Kidney glomerular epithelial cell (primary cell): ENCODE measurements at places on chromosomes 11 and 22.

DNA sequence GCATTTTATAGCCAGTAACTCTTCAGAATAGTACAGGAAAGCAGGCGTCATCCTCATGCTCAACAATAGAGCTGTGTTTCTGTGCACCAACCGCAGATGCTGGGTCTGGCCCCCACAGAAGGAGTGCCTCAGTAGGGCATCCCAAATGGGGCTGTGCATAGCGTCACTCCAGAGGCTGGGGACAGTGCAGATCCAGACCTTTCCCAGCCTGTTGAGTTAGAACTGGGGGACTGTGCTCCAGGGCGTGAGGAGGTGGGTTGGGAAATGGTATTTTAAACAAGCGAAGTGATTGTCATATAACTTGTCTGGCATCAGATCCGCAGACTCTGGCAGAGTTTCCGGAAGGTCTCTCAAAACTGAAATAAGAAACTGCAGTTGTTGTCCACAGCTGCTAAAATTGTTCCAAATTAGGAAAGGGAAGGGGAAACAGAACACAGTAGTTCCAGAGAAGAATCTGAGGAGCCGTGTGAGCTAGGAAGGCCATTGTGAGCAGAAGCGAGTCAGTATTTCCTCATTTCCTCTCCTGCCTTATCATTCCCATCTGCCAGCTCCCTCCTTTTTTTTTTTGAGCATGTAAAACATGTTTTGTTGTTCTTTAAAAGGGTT, 52.2 kb downstream of the JAM3 start:
- no peak for DNase-seq

- no peak for DNase-seq
Observed at GRCh38 chr11:128735935-128736605, 42.2 kb downstream of the FLI1 start.

- DNase-seq = no peak
Observed at GRCh38 chr22:46143491-46144147, 6.7 kb upstream of the PPARA start.

GRCh38 chr22:22748297-22748743, 103.9 kb downstream of the GGTLC2 start:
- DNase-seq = peak; percentile 19

- DNase-seq = peak; percentile 82
Observed at GRCh38 chr11:86244063-86244521, 461 bp upstream of the EED start.

DNA sequence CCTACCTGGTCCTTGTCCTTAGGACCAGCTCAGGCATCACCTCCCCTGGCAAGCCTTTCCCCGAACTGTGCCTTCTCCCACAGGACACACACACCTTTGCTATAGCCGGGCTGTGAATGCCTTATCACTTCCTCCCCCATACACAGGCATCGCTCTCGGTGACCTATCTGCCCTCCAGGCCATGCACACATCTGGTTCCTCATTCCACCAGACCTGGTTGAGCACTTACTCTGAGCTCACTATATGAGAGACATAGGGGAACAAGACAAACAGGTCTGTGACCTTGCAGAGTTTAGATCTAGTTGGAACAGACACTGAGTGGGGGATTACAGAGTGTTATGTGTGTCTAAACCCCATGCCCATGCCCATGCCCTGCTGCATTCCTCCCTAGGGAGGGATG, 3.1 kb upstream of the BCR start:
- no peak for DNase-seq

- DNase-seq = no peak
Observed at GRCh38 chr22:30158277-30158676, 78.0 kb downstream of the HORMAD2 start.

GRCh38 chr11:74877132-74877531, 71.8 kb downstream of the XRRA1 start:
- no peak for DNase-seq

DNA sequence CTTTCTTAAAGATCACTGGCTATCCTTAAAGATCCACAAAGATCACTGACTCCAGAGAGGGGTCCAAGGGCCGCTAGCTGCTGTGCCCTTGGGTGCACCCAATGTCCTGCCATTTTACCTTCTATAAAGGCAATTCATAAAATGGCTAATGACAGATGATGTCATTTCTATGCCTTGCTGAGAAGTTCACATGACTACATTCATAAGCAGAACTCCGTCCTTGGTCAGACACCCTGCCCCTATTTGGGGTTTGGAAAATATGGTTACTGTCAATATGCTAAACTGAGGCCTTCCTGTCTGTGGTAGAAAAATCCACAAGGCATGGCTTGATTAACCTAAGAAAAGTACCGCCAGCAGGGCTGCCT, 60.9 kb upstream of the BMAL1 start:
- no peak for DNase-seq

- DNase-seq = no peak
Observed at GRCh38 chr11:126817096-126817495, 183.5 kb downstream of the KIRREL3 start.

DNA sequence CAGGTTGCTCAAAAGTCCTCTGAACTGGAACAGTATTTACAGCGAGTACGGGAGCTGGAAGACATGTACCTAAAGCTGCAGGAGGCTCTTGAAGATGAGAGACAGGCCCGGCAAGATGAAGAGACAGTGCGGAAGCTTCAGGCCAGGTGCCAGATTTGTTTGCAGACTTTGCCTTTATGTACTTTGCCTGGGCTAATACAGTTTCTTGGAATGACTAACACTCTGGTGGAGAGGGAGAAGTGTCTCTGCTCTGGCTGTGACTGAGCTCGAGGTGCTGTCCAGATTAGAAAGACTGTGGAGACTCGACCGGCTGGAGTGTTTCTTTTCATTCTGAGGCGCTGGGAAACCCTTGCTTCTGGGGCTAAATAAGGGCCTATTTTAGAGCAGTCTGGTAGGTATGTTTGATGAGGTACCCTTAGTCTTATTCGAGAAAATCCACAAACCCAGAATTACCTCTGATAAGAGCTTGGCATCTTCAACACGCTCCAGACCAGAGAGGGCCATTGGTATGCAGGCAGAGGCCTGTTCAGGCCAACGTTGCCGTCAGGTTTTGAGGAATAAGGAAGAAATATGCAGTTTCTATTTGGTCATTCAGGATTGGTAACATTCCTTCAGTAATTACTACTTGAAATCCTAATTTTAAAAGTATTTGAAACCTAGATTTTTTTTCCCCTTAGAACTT, 76.5 kb downstream of the SWAP70 start:
- DNase-seq = no peak

GRCh38 chr11:117830674-117831351, 6.3 kb upstream of the FXYD2 start:
- DNase-seq = no peak

- DNase-seq = no peak
Observed at GRCh38 chr11:9470765-9471164, 10.0 kb downstream of the ZNF143 start.

- no peak for DNase-seq
Observed at GRCh38 chr11:14417186-14417585, 58.2 kb upstream of the RRAS2 start.

- DNase-seq = no peak
Observed at GRCh38 chr11:117601006-117601708, 195.9 kb downstream of the DSCAML1 start.

GRCh38 chr11:65595131-65595530, 469 bp downstream of the KCNK7 start:
- DNase-seq = no peak

GRCh38 chr22:45696227-45696626, 24.6 kb downstream of the ATXN10 start:
- DNase-seq = no peak

DNA sequence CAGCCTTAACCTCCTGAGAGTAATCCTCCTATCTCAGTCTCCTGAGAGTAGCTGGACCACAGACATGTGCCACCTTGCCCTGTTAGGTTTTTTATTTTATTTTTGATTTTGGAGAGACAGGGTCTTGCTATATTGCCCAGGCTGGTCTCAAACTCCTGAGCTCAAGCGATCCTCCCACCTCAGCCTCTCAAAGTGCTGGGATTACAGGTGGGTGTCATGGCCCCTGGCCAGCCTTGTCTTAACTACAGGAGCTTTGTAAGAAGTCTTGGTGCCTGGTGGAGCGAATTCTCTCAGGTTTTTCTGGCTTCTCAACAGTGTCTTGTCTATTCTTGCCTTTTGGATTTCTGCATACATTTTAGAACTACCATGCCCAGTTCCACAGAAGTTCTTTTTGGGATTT, 546.4 kb downstream of the TBC1D22A start:
- no peak for DNase-seq

- no peak for DNase-seq
Observed at GRCh38 chr22:39522567-39523300, 2.4 kb downstream of the ATF4 start.

GRCh38 chr22:47135338-47135737, 372.9 kb downstream of the TBC1D22A start:
- DNase-seq = no peak

DNA sequence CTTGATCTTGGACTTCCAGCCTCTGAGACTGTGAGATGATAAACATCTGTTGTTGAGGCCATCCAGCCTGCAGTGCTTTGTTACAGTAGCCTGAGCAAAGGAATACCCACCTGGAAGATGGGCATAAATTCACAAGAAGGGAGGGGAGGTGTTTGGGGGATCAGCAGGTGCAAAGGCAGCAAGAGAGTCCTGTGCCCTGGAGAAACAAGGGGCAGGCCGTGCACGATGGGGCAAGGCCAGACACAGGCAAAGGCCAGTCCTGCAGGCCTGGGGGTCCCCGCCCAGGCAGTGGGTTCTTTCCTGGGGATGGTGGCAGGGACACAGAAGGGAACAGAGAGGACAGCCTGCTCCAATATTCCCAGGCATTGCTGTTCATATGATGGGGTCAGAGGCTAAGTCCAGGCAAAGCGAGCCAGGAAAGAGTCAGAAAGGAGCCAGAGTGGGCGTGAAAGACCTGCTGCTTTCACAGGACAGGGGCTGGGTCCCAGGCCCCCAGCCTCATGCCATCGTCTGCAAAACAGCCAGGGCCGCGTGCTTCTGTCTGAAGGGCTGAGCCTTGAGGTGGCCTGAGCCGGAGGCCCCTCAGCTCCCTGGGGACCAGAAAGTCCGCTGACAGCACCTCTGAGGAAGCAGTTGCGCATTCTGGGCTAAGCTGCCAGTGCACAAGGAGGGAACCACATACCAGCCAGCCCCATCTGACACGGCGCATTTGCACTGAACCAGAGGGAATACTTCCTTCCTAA, 48.8 kb downstream of the MYEOV start:
- no peak for DNase-seq

DNA sequence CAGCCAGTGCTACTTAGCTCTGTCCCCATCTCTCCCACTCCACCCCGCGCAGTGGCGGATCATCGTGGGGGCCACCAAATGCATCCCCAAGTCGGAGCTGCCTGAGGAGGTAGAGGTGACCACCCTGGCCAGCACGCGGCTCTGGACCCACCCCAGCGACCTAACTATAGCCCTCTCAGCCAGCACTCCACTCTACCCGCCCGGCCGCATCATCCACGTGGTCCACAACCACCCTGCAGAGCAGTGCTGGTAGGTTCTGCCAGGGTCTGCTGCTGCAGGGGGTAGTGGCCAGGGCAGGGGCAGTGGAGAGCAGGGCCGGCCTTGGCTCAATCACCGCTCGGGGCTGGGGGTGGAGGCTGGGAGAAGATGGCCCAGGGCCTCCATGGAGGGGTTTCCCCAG, 13.0 kb upstream of the MYRF start:
- DNase-seq = no peak

DNA sequence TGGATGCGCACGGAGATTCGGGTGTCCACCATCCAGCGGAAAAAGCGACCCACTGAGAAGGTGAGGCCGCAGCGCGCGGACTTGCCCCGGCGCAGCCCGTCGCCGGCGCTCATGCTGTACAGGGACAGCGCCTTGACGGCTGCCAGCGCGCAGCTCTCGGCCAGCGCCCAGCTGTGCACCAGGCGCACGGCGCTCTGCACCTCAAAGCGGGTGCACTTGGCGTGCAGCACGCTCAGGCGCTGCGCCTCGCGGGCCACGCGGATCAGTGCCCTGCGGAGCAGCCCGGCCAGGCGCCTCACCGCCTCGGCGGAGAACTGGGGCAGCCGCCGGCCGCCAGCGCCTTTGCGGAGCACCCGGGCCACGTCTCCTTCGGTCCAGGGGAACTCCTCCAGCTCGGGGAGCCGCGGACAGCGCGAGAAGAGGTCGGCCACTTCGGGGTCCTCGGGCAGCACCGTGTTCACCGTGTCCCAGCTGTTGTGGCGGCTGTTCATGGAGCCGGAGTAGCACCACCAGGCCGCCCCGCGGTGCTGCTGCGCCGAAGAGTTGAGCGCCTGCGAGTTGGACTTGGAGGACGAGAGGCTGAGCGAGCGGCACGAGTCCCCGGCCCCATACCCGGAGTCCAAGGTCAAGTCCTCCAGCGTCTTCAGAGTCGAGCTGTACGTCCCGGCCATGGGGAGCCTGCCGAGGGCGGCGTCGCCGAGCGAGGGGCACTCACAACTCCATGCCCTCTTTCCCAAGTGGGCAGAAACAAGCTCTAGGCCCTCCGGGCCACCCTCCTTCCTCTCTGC, 703 bp downstream of the ABTB2 start:
- peak; percentile 32 for DNase-seq

- peak; percentile 7 for DNase-seq
Observed at GRCh38 chr11:84800755-84801346, 826.3 kb downstream of the DLG2 start.

DNA sequence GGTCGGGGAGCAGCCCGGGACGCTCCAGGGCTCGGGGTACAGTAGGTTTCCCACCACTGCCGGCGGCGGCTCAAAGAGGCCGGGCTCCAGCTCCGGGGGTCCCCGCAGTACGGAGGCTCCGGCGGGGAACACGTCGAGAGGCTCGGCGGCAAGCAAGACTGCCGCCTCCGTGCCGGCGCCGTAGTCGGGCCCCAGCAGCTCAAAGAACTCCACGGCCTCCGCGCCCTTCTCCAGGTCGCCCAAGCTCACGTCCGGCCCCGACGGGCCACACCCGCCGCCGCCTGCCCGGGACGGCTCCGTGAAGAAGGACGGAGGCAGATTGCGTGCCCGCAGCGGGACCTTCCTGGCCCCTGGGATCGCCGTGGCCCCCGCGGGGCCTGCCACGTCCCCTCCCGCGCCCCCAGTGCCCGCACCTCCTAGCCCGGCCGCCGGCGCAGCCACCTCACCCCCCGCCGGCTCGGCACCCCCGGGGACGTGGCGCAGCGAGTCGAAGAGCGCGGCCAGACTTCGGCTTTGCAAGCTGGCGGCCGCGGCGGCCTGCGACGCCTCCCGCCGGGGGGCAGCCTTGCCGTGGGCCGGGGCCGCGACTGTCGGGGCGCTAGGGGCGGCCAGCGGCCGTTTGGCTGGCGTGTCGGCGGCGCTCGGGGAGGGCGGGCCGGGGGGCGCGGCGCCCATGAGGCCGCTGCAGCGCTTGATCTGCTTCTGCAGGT, 775 bp downstream of the FAM181B start:
- DNase-seq = no peak
